Type B pancreatic cell (in vitro differentiated cells): ENCODE measurements at places on chromosomes 6 and 20.

DNA sequence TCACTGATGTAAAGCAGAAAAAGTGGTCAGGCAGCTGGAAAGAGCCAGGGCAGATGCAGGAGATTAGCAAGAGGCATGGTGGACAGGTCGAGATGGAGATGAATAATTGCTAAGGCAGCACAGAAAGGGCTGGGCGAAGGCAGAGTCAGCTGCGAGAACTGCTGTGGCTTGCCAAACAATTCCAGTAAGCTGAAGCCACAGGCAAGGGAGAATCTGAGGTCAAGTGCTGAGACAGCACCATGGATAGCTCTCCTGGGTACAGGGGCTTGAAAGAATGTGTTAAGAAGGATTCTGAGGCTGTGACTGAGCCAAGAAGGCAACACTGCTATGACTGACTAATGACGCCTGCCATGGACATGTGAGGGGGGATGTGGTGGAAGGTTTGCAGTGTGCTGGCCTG is 220.8 kb upstream of the FOXA2 start:
- H3K27me3 ChIP-seq: peaks cover 48% of the 10 kb centered on the region
- peak overlapping the region; percentile 15 for H3K4me3 ChIP-seq
- no peak overlapping the region for H3K27ac ChIP-seq
- no peaks in the 10 kb centered on the region for H3K36me3 ChIP-seq
- DNase-seq: no peak
- peaks cover 42% of the 10 kb centered on the region for H3K4me1 ChIP-seq

DNA sequence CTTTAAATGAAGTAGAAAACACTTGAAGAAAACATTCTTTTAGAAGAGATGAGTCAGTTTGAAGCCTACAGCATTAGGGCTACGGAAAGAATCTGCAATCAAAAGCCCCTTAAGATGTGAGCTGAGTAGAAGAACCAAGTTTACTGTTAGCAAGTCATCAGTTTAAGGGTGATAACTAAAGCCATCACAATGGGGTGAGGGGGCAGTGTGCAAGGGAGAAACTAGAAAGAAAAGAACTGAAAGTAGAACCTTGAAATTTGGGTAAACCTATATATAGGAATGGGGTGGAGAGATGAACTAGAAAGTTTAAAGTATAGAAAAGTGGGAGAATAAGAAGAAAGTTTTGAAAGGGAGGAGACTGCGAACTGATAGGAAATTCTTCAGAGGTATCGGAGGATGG is 212.9 kb downstream of the COL19A1 start:
- DNase-seq: no peak
- peaks cover 4% of the 10 kb centered on the region for H3K27me3 ChIP-seq

- no peaks in the 10 kb centered on the region for H3K27me3 ChIP-seq
- no peak for DNase-seq
- no peak overlapping the region for H3K4me3 ChIP-seq
- H3K27ac ChIP-seq: no peak overlapping the region
- peaks cover 9% of the 10 kb centered on the region for H3K36me3 ChIP-seq
- no peaks in the 10 kb centered on the region for H3K4me1 ChIP-seq
Observed at GRCh38 chr6:169564453-169565240, 137.2 kb downstream of the WDR27 start.

DNA sequence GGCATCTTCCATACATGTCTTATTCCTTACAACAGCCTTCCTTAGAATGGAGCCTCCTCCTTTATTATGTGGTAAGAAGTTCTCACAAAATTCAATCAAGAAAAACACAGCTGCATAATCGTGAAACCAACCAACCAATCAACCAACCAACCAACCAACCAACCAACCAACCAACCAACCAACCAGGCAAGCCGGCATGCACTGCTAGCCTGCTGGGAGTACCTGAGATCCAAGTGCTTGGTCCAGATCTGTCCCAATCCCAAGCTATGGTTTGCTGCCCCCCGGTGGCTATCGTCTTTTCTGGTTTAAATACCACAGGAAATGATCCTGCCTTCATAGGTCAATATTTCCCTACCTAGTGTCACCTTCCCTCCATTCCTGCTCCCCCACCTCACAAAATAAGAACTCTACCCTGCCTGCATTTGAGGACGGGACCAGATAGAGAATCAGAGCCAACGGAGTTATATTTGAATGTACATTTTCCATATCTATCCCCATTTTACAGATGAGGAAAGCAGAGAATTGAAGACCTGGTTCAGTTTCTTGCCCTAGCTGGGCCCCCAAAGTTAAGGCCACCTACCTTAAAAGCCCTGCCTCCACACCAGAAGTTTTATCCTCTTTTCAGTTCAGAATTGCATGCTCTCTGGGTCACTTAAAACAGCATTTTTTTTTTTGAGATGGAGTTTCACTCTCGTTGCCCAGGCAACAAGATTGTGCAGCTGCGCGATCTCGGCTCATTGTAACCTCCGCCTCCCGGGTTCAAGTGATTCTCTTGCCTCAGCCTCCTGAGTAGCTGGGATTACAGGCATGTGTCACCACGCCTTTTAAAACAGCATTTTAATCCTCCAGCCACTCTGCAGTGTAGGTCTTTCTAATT is 27.1 kb downstream of the RAB44 start:
- H3K27me3 ChIP-seq: no peaks in the 10 kb centered on the region
- H3K4me3 ChIP-seq: no peak overlapping the region
- H3K36me3 ChIP-seq: no peaks in the 10 kb centered on the region
- H3K4me1 ChIP-seq: peaks cover 37% of the 10 kb centered on the region
- no peak overlapping the region for H3K27ac ChIP-seq

GRCh38 chr20:37749620-37750403 is 56.0 kb downstream of the CTNNBL1 start:
- no peak overlapping the region for H3K27ac ChIP-seq
- H3K4me3 ChIP-seq: no peak overlapping the region
- no peak for DNase-seq

DNA sequence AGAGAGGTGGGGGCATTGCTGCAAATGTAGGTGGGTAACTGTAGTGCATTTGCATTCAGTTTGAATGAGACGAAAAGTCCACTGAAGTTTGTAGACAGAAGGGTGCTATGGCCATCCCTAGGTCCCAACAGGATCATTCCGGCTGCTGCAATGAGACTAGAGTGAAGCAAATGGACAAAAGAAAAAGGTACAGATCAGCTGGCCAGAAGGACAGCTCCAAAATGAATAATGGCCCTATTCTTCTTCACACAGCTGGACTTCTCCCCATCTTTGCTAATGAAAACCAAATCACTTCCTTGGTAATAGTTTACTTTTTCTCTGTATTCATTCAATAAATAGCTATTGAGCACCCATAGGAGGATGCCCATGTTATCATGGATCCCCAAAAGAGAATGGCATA is 56.4 kb upstream of the TPD52L1 start:
- no peaks in the 10 kb centered on the region for H3K36me3 ChIP-seq
- H3K27ac ChIP-seq: no peak overlapping the region
- peaks cover 10% of the 10 kb centered on the region for H3K27me3 ChIP-seq
- H3K4me1 ChIP-seq: peaks cover 12% of the 10 kb centered on the region

GRCh38 chr20:46289432-46289831 is 18.9 kb downstream of the CDH22 start:
- H3K27me3 ChIP-seq: peaks cover 32% of the 10 kb centered on the region
- H3K4me1 ChIP-seq: no peaks in the 10 kb centered on the region
- no peak for DNase-seq
- no peaks in the 10 kb centered on the region for H3K36me3 ChIP-seq

- peak overlapping the region; percentile 98 for H3K27ac ChIP-seq
- no peaks in the 10 kb centered on the region for H3K27me3 ChIP-seq
- peaks cover 39% of the 10 kb centered on the region for H3K36me3 ChIP-seq
- peaks cover 17% of the 10 kb centered on the region for H3K4me1 ChIP-seq
Observed at GRCh38 chr6:160028487-160029275, 59.8 kb downstream of the IGF2R start.

DNA sequence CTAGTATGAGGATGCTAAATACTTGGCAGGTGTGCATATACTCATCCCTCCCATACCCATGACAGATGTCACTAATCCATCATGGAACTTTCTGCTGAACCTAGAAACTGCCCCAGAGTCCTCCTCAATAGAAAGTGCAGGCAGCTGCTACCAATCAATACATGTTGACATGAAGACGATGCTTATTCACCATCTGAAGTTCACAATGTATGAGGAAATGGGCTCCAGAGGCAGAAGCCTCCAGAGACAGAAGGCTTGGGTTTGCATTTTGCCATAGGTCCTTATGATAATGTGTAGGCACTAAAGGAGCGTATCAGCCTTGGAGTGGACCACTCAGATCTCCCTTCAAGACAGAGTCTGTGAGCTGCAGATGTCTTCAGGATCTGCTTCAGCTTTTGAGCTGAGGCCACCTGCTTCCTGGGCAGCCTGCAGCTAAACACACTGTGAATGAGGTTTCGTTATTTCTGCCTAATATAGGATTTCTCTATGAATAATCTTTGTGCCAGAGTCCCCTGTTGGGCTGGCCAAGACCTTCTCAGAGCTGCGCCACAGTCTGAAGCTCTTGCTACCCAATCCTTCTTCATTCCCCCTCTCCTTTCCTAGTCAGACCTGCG is 7.5 kb upstream of the KIAA1755 start:
- no peaks in the 10 kb centered on the region for H3K4me1 ChIP-seq
- no peak overlapping the region for H3K27ac ChIP-seq
- peaks cover 40% of the 10 kb centered on the region for H3K27me3 ChIP-seq
- H3K4me3 ChIP-seq: no peak overlapping the region
- no peak for DNase-seq

DNA sequence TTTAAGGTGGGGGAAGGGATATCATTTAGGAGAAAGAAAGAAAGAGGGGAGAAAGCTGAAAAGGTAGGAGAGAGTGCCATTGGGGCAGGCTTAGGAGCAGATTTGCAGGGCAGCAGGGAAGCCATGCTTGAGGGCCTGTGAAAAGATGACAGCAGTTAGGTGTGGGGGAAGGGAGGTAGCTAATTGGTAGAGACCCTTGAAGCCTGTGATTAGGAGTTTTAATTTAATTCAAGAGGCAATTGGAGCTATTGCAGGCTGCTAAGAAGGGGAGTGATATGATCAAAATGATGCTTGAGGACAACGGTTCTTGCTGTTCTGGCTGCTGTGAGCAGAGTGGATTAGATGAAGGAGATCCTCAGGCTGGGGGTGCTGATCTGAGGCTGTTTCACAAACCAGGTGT is 24.5 kb upstream of the SEC63 start:
- no peak for DNase-seq
- no peak overlapping the region for H3K4me3 ChIP-seq
- no peaks in the 10 kb centered on the region for H3K36me3 ChIP-seq
- H3K27ac ChIP-seq: no peak overlapping the region

- H3K4me3 ChIP-seq: no peak overlapping the region
- no peak overlapping the region for H3K27ac ChIP-seq
- no peak for DNase-seq
- no peaks in the 10 kb centered on the region for H3K36me3 ChIP-seq
- H3K4me1 ChIP-seq: peaks cover 8% of the 10 kb centered on the region
- H3K27me3 ChIP-seq: peaks cover 4% of the 10 kb centered on the region
Observed at GRCh38 chr6:92682516-92683398, 736.6 kb downstream of the EPHA7 start.

DNA sequence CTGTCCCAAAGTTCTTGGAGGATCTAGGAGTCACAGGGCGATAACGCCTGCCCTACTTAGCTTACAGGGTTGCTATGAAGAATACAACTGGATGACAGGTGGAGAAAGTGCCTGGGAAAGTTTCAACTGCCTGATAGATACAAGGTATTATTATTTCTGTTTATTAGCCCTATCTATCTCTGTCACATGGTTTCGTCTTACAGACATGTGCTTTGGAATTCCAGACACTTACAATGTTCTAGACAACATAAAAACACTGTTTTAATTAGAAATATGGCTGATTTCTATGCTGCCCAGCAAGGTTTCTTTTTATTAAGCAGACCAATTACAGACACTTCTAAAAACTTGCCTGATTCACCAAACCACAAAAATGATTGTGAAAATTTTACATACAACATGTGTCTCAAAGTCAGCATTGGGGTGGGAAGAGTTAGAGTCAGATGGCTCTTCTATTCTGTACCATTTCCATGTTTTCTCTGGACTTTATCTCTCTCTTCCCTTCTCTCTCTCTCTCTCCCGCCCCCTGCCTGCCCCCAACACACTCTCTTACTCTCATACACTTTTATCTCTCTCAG is 50.0 kb downstream of the GJA10 start:
- H3K36me3 ChIP-seq: peaks cover 19% of the 10 kb centered on the region
- DNase-seq: no peak
- H3K27ac ChIP-seq: no peak overlapping the region

DNA sequence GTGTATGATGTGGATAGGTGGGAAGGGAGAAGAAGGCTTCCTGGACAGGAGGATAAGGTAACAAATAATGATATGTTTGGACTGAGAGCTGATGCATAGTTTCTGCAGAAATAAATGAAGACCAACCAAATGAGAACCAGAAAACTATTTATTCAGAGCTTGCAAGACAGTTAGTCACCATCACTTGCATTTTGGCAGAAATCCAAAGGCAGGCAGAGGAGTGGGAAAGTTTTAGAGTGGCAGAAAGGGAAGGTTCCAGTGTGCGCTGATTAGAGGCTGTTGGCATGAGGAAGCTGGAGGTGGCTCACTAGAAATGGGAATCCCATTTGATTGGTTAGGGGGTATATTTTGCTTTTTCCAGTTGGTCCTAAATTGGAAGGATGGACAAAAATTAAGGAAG is 13.0 kb upstream of the F13A1 start:
- H3K27ac ChIP-seq: no peak overlapping the region
- H3K27me3 ChIP-seq: peaks cover 7% of the 10 kb centered on the region
- H3K4me3 ChIP-seq: no peak overlapping the region
- DNase-seq: no peak
- no peaks in the 10 kb centered on the region for H3K36me3 ChIP-seq

DNA sequence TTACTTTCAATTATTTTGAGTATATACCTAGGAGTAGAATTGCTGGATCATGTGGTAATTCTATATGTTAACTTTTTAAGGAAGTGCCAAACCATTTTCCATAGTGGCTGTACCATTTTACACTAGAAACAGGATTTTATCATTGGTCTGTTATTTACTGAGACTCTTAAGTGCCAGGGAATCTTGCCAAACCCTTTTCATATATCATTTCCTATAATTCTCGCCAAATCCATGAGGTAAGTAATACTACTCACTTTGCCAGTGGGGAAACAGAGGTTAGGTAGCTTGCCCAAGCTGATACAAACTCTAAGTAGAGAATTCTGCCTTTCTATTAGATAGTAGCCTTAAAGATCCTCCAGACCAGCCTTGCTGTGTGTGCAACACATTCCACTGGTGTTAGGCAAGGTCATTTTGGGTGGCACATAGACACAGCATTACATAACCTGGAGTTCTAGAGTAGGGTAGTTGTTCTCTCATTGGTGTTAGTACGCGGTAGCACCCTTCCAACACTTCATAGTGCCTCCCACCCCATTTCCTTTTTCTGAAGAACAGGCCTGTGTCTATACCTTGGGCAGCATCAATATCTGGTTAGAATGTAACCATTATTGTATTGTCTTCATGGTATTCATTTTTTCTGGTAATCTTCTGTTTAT is 65.5 kb downstream of the ARID1B start:
- peak overlapping the region; percentile 36 for H3K27ac ChIP-seq
- H3K4me1 ChIP-seq: peaks cover 65% of the 10 kb centered on the region
- DNase-seq: no peak
- peaks cover 14% of the 10 kb centered on the region for H3K36me3 ChIP-seq
- H3K4me3 ChIP-seq: no peak overlapping the region
- H3K27me3 ChIP-seq: no peaks in the 10 kb centered on the region

GRCh38 chr6:154232013-154232910 is 124.3 kb downstream of the IPCEF1 start:
- no peak overlapping the region for H3K27ac ChIP-seq
- H3K4me1 ChIP-seq: no peaks in the 10 kb centered on the region
- H3K4me3 ChIP-seq: no peak overlapping the region
- no peaks in the 10 kb centered on the region for H3K27me3 ChIP-seq
